ENCODE measurements at places on chromosomes 4 and X.

DNA sequence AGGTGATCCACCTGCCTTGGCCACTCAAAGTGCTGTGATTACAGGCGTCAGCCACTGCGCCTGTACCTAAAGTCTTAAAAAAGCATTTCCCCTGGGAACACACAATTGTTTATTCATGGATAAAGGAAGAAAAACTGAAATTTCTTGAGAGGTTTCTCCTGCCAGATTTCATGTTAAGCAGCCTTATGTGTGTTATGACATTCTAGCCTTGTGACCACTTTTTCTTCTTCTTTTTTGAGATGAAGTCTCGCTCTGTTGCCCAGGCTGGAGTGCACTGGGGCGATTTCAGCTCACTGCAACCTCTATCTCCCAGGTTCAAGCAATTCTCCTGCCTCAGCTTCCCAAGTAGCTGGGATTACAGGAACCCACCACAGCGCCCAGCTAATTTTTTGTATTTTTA is 57.8 kb upstream of the PLAC8 start:
- DNase-seq: no peak

- DNase-seq: no peak
Observed at GRCh38 chr4:172813359-172813923, 355.2 kb upstream of the GALNT7 start.

GRCh38 chr4:132557660-132558059 is 591.4 kb upstream of the PCDH10 start:
- no peak for DNase-seq

DNA sequence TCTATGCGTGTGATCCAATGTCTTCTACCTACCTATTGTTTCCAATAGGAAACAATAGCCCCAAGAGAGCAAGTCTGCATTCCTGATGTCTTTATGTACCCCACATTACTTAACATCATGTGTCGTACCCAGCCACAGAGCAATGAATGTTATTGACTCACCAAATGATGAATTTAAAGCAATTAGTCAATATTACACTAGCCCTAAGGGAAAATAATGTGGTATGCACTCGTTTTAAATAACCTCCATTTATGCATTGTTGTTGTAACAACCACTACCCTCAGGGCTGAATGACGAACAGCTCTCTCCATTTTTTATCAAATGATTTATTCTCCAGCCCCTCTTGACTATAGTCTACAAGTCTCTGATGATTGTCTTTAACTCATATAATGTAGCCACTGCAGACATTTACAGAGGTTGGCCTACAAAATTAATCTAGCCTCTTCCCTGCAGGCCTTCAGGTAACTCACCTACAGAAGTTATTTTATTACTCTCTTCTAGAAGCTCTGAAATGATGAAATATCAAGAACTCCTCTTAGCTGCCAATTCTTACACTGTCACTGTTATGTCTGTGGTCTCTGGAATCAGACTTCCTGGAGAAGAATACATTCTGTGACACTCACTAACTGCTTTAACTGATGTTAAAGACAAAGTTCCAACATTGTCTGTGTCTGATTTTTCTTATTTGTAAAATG is 601.7 kb upstream of the GRIA3 start:
- no peak for DNase-seq

DNA sequence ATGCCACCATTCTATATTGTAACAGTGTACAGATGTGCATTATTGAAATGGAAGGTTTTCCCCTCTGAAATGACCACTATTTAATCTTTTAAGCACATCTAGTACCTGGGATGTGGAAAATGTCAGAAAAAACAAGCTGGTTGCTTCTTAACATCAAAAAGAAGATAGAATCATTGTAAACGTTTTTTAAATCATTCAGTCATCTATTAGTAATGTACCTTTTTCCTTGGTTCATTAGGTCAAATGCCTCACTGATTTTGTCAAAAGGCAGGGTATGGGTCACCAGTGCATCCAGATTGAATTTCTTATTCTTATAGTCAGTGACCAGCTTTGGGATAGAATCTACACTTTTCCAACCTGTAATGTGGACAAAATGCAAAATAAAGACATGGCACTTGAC is 17.7 kb downstream of the ADH4 start:
- DNase-seq: no peak

DNA sequence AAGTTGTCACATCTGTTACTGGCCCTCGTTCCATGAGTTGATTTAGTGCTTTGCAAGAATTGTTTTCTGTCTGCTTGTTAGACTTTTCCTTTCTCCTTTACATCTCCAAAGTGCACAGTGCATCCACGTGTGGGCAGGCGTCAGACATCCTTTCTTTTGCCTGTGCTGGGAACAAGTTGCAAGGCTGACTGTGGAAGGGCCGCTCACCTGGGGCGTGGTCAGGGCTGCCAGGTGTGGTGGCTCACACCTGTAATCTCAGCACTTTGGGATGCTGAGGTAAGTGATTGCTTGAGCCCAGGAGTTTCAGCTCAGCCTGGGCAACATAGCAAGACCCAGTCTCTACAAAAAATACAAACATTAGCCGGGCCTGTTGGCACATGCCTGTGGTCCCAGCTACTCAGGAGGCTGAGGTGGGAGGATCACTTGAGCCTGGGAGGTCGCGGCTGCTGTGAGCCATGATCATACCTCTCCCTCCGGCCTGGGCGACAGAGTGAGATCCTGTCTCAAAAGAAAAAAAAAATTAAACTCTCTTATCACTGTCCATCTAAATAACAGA is 46.2 kb downstream of the RGS12 start:
- no peak for DNase-seq

- no peak for DNase-seq
Observed at GRCh38 chr4:107050525-107051135, 14.5 kb upstream of the DKK2 start.

GRCh38 chrX:47748576-47748975 is 88.1 kb upstream of the ZNF81 start:
- DNase-seq: no peak

GRCh38 chr4:106021737-106022410 is 126.6 kb downstream of the NPNT start:
- no peak for DNase-seq

DNA sequence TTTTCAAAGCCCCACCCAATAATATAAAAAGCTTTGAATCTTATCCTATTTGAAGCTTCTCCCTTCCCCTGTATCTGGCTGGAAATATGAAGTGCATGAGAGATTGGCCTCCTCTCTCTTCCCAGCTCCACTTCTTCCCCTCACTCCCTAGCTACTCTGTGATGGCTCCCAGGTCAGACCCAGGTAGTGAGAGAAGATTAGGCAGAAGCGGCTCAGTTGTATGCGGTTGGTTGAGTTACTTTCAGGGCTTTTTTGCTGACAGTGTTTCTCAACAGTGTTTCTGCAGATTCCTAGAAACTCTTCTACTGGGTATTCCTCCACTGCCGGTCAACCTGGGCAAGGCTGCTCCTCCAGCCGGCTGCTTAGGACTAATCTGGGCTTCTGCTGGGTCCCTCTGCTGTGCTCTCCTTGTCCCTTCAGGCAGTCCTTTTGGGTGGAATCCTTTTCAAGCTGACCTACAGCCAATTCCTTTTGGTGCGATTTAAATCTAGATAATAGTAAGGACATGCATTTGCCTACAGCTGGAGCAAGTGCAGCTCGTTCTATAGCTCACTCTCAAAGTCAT is 87.4 kb upstream of the SLC7A11 start:
- DNase-seq: no peak

DNA sequence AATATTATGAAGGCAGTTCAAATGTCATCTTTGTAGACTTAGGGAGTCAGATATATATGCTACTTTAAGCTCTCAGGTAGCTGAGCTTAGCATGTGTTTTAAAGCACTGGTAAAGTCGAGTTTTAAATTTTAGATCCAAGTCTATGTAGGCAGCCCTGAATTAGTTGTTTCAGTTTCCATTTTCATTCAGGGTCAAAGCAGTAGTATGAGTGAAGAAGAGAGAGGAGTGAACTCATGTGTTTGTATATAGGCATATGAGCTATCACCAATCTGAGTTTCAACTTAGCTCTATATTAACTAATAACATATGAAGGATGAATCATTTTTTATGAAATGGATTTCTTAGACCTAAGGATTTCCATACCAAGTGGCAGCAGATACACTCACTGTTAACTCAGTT is 1353.4 kb downstream of the FSTL5 start:
- no peak for DNase-seq

- no peak for DNase-seq
Observed at GRCh38 chr4:152704788-152705187, 25.0 kb upstream of the TMEM154 start.

GRCh38 chr4:146263793-146264192 is 49.5 kb downstream of the REELD1 start:
- no peak for DNase-seq

GRCh38 chrX:109841257-109841656 is 108.2 kb upstream of the ACSL4 start:
- DNase-seq: no peak

- no peak for DNase-seq
Observed at GRCh38 chrX:9829308-9830267, 43.4 kb downstream of the SHROOM2 start.

GRCh38 chr4:123950530-123950929 is 553.9 kb downstream of the SPRY1 start:
- DNase-seq: no peak

DNA sequence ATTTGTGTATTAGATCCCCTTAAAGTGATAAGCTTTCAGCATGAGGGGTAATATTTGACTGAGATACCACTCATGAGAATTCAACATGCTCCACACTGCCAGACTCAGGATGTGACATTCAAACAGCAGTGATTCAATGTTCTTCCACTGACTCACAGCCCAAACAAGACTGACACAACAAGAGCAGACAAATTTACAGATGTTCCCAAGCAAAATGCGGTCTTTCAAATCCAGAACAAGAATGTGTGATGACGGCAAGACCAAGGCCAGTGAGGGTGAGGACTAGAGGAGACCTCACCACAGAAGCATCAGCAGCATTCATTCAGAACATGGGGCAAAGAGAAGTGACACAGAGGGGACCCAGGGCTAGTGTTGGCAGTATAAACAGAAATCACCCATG is 99.3 kb upstream of the GRIA3 start:
- no peak for DNase-seq
